Activated CD4-positive, alpha-beta memory T cell treated with anti-CD3 and anti-CD28 coated beads for 36 hours (primary cell): ENCODE measurements at places on chromosomes 16 and 17. TPM values are rescaled to one million over a fixed set of nuclear protein-coding genes. Genes with fewer than 3 reads are reported as not detected.
A peak's percentile ranks its signal among the peaks of the same experiment; 100 is the strongest.

The KCTD13 gene
- 37.9 TPM for total RNA-seq

DNA sequence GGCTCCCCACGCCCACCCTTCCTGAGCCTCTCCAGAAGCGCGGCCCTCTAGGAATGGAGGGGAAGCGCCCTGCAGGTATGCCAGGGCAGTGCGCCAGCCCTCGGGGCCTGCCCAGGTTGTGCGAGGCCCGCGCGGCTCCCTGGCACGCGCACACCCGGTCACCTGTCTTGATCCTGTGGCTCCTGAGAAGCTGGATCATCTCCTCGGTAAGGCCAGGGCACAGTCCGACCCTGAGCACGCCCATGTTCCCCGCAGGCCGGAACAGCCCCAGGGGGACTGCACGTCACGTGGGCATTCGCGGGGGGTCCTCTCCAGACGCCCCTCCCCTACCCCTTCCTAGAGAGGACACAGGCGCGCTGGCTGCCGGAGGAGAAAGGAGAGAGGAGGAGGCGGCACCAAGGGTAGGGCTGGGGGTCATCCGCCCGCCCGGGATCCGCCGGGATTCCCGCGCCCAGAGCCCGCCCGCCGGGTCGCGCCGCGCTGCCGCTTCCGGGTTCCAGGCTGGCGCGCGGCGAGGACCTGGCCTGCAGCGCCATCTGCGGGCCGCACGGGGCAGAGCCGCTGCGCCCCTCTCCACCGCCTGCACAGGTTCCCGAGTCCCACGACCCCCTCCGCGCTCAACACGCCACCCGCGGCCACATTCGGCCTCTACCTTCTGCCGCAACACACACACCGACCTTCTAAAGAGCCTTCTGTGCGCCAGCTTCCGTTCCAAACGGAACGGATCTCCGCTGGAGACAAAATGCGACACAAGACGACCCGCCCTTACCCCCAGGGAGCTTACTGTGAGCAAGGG is at the start of gene RAD51D:
Gene RAD51D (minus strand): TSS at position 491 of the 796 bp plus-strand sequence. CDS start 247 bp downstream, at position 244.
- H3K27ac ChIP-seq: peak within 1 kb of the TSS; percentile 84
- H3K36me3 ChIP-seq: peaks cover 14% of the 10 kb centered on the region
- H3K4me3 ChIP-seq: peak within 1 kb of the TSS; percentile 86
- DNase-seq: peak; percentile 85
- H3K27me3 ChIP-seq: no peaks in the 10 kb centered on the region

DNA sequence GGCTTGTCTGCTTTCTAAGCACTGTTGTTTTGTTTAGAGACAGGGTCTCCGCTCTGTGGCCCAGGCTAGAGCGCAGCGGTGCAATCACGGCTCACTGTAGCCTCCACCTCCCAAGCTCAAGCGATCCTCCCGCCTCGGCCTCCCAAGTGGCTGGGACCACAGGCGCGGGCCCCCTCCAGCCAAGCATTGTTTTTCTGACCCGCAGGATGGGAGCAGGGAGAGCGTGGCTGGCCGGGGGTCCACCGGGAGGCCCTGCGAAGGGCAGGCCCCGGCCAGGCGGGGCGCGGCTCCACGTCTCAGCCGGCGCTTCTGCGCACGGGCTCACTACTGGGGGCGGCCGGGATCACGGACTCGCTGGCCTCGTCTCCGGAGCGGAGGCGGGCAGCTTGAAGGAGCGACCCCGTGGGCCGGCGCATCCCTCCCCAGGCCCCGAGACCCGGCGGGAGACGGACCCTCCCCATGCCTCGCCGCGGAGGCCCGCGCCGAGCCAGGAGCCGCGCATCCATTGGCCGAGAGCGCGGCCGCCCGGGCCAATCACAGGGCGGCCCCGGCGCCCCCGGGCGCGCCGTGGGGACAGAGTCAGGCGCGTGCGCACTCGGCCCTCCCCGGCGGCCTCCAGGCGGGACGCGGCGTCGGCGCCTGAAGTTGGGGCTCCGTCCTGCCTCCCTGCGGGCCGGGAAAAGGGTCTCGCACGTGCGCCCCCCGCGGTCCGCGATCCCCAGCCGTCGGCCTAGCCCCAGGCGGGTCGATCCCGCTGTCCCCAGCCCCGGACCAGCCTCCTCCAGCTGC is 24.9 kb downstream of the ACTG1 start:
- H3K4me1 ChIP-seq: peaks cover 7% of the 10 kb centered on the region
- DNase-seq: peak; percentile 83
- H3K36me3 ChIP-seq: no peaks in the 10 kb centered on the region
- H3K27me3 ChIP-seq: peaks cover 8% of the 10 kb centered on the region
- H3K27ac ChIP-seq: no peak overlapping the region

GRCh38 chr16:15830832-15831451 is 25.9 kb downstream of the MYH11 start:
- no peaks in the 10 kb centered on the region for H3K36me3 ChIP-seq
- no peak overlapping the region for H3K4me3 ChIP-seq
- DNase-seq: no peak
- no peak overlapping the region for H3K27ac ChIP-seq
- no peaks in the 10 kb centered on the region for H3K27me3 ChIP-seq
- H3K4me1 ChIP-seq: peaks cover 3% of the 10 kb centered on the region

DNA sequence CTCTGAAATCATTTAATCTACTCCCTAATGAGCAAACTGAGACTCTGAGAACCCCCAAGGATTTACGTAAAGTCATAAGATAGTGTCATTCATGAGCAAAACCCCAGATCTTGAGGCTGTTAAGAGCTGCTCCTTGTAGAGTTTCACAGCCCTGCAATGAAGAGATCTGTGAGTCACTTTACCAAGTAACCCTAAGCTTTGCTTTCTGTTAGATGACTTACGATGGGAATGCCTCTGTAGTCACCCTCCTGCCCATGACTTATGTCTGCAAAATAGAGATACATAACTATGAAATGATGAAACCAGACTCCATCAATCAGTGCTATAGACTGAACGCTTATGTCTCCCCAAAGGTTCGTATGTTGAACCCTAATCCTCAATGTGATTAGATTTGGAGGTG is 117.7 kb downstream of the HS3ST3A1 start:
- no peaks in the 10 kb centered on the region for H3K36me3 ChIP-seq
- H3K4me3 ChIP-seq: no peak overlapping the region
- no peak for DNase-seq
- H3K27me3 ChIP-seq: peaks cover 6% of the 10 kb centered on the region
- H3K27ac ChIP-seq: no peak overlapping the region

- H3K4me1 ChIP-seq: peaks cover 4% of the 10 kb centered on the region
- DNase-seq: no peak
These were observed 618 bp downstream of the AANAT start for GRCh38 chr17:76467809-76468633.

The TMEM238L gene
- total RNA-seq: not detected

GRCh38 chr16:27398894-27399853 is 2.8 kb upstream of the IL21R start:
- DNase-seq: no peak
- no peaks in the 10 kb centered on the region for H3K27me3 ChIP-seq
- H3K36me3 ChIP-seq: peaks cover 23% of the 10 kb centered on the region

DNA sequence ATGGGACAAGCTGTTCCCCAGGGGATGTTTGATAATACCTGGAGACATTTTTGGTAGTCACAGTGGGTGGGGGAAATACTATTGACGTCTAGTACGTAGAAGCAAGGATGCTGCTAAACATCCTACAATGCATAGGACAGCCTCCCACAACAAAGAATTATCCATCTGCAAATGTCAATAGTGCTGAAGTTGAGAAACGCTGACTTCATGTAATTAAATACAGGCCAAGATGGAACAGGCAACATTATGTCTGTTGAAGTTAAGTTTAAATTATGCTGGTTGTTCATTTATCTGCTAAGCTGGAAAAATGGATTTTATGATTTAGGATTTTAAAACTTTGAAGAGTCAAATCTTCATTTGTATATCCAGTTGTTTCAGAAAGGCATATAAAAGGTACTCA is 341.2 kb upstream of the DYNLRB2 start:
- DNase-seq: no peak
- H3K36me3 ChIP-seq: no peaks in the 10 kb centered on the region
- H3K4me3 ChIP-seq: no peak overlapping the region
- H3K27ac ChIP-seq: no peak overlapping the region

- no peak overlapping the region for H3K27ac ChIP-seq
- peaks cover 30% of the 10 kb centered on the region for H3K4me1 ChIP-seq
- no peaks in the 10 kb centered on the region for H3K36me3 ChIP-seq
- peaks cover 9% of the 10 kb centered on the region for H3K27me3 ChIP-seq
- no peak overlapping the region for H3K4me3 ChIP-seq
These were observed 15.7 kb upstream of the XYLT2 start for GRCh38 chr17:50330151-50330775.

The TVP23A gene
- total RNA-seq: not detected

DNA sequence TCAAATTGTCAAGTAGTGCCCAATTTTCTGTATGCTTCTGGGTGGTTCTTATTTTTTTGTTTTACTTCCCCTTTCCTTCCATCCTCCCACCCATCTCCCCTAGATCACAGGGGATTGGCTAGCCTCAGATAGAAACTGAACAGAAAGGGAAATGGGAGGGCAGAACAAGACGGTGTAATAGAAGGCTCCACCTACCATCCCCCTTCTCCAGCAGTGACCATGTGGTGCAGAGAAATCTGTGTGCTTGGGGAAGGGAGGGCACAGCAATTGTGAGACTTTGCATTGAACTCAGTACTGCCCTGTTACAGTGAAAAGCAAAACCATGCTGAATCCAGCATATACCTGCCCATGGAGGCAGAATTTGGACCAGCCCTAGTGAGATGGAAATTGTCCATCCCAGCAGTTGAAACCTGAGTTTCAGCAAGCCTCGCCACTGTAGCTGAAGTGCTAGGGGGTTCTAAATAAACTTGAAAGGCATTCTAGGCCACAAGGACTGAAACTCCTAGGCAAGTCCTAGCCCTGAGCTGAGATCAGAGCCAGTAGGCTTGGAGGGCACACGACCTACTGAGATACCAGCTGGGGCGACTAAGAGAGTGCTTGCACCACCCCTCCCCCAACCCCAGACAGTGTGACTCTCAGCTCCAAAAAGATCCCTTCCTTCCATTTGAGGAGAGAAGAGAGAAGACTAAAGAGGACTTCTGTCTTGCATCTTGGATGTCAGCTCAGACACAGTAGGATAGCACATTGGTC is 5.2 kb downstream of the SLFN11 start:
- H3K4me1 ChIP-seq: peaks cover 54% of the 10 kb centered on the region
- DNase-seq: peak; percentile 30
- no peak overlapping the region for H3K4me3 ChIP-seq
- H3K27ac ChIP-seq: no peak overlapping the region

DNA sequence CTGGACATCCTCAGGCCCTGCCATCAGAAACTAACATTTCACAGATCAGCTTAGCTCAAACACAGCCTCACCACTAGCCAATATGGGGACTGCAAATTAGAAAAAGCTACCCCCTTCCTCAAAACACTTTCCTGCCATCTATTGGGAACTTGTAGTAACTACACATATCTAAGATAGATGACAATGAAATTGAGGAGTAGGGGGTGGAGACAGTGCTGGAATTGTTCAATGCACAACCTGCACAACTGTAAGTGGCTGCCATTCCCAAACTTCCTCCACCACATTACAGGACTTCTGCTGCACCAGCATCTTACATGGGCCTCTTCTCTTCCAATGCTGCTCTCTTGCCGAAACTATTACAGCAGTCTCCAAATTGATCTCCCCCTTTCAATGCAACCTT is 21.9 kb downstream of the AIPL1 start:
- H3K27me3 ChIP-seq: peaks cover 3% of the 10 kb centered on the region
- no peaks in the 10 kb centered on the region for H3K36me3 ChIP-seq
- no peak for DNase-seq
- H3K27ac ChIP-seq: no peak overlapping the region
- no peak overlapping the region for H3K4me3 ChIP-seq
- no peaks in the 10 kb centered on the region for H3K4me1 ChIP-seq

The ADPRM gene
- 13.5 TPM for total RNA-seq

The CACNG5 gene
- total RNA-seq: not detected

- H3K4me3 ChIP-seq: no peak overlapping the region
- H3K36me3 ChIP-seq: no peaks in the 10 kb centered on the region
- peak; percentile 16 for DNase-seq
These were observed 310.7 kb upstream of the CCL2 start for GRCh38 chr17:33944412-33944811.

The ADAP2 gene
- 1.0 TPM for total RNA-seq

The MIF4GD gene
- 50.2 TPM for total RNA-seq

DNA sequence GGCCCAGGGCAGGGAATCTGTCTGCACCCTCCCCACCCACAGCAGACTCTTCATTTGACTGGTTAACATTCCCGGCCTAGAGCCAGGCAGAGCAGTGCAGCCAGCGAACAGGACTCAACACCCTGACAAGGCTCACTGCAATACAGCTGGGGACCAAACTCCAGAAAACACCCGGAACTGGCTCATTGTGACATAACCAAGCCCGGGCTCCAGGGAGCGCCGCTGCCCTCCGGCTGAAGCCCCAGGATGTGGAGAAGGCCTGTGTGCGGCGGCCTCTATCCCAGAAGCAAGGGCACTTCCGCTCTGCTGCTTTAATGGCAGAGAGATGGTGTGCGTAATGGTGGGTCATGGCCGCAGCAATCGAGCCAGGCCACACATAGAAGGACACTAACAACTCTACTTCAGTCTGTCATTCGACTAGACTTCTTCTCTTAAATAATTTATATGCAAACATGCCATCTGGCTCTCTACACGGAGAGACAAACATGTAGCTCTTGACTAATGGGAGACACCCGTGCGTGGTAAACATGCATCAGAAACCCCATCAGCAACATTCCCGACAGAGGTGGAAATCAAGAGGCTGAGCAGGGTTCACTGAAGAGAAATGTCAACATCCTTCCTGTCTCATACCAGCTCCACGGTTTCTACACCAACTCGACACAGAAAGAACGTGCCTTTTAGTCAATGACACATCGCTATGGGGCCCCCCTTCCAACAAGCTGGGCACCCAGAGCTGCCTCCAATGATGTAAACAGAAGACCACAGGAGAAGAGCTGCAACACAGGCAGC is 18.0 kb downstream of the KLHDC4 start:
- DNase-seq: no peak
- H3K4me1 ChIP-seq: no peaks in the 10 kb centered on the region
- H3K27ac ChIP-seq: no peak overlapping the region
- H3K27me3 ChIP-seq: no peaks in the 10 kb centered on the region
- peaks cover 42% of the 10 kb centered on the region for H3K36me3 ChIP-seq
- no peak overlapping the region for H3K4me3 ChIP-seq

DNA sequence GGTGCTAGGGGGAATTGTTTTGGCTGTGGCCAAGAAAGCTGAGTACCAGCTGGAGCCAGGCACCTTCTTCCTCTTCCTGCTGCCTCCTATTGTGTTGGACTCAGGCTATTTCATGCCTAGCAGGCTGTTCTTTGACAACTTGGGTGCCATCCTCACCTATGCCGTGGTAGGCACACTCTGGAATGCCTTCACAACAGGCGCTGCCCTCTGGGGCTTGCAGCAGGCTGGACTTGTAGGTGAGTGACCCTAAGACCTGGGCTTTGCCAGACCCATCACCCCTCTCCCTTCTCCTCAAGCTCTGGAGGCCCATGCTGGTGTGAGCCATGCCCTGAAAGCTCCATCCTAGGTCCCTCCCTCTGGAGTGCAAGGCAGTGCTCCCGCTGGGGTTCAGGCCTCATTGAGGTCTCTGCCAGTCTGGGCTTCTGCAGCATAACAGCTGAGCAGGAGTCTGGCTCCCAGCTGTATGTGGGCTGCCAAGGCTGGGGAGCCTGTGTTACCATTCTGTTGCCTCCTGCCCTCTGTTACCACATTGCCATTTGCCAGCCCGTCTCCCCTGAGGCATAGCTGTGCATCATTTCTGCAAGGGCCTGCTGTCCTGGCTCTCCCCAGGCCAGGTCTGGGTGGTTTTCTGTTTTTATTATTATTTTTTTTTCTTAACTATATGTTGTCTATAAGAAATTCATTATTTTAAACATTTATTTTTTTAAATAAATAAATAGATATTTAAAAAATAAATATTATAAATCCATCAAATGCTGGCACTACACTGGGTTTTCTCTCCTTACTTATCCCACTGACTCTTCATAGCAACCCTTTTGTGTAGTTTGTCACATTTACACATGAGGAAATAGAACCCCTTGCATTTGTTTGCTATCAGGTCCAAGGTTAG is 4.1 kb downstream of the SLC9A5 start:
- H3K27ac ChIP-seq: no peak overlapping the region
- H3K27me3 ChIP-seq: peaks cover 3% of the 10 kb centered on the region
- no peak overlapping the region for H3K4me3 ChIP-seq
- H3K4me1 ChIP-seq: peaks cover 12% of the 10 kb centered on the region

The HEATR9 gene
- 0.24 TPM for total RNA-seq

The PLK1 gene
- 81.6 TPM for total RNA-seq
